Activated T-helper 17 cell treated with anti-CD3 and anti-CD28 coated beads, Interleukin-2, amount 50 U/mL, for 72 hours (primary cell): ENCODE measurements at places on chromosomes 13 and 19.

DNA sequence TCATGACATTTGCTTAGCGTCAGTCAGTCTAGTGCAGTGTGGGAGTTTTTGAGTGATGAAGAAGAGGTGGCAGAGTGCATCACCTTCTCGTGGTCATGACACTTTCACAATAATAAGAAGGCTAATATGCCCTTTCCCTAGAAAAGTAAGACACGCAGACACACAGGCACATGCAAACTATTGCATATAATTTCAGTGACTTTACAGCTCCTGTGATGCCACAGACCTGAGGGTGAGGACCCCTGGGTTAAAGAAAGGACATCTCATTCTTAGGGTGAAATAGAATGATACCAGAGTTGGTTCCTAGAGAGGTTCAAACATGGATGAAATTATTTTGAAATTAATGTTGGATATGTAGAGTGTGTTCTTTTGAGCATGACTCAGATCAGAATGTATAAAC, 300.3 kb downstream of the GPC5 start:
- no peak for ATAC-seq

GRCh38 chr19:58294743-58295374, 10.3 kb upstream of the ERVK3-1 start:
- no peak for ATAC-seq

GRCh38 chr19:49539192-49539952, 11.6 kb downstream of the RCN3 start:
- ATAC-seq = no peak

DNA sequence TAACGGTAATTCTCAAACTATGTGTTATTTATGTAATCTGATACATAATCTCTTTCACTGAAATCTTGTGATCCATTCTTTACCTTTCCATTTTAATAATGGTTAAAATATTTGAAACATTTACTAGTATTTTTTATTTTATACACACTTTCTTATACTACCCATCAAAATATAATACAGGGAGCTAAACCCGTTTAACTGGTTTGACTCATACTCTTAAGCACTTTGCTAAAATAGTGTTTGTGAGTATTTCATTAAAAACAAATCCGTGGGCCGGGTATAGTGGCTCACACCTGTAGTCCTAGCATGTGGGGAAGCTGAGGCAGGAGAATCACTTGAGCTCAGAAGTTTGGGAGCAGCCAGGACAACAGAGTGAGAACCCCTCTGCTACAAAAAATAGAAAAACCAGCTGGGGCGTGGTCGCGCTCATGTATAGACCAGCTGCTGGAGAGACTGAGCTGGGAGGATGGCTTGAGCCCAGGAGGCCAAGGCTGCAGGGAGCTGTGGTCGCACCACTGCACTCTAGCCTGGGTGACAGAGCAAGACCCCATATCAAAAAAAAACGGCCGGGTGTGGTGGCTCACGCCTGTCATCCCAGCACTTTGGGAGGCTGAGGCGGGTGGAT, 43.8 kb upstream of the DCUN1D2 start:
- no peak for ATAC-seq

DNA sequence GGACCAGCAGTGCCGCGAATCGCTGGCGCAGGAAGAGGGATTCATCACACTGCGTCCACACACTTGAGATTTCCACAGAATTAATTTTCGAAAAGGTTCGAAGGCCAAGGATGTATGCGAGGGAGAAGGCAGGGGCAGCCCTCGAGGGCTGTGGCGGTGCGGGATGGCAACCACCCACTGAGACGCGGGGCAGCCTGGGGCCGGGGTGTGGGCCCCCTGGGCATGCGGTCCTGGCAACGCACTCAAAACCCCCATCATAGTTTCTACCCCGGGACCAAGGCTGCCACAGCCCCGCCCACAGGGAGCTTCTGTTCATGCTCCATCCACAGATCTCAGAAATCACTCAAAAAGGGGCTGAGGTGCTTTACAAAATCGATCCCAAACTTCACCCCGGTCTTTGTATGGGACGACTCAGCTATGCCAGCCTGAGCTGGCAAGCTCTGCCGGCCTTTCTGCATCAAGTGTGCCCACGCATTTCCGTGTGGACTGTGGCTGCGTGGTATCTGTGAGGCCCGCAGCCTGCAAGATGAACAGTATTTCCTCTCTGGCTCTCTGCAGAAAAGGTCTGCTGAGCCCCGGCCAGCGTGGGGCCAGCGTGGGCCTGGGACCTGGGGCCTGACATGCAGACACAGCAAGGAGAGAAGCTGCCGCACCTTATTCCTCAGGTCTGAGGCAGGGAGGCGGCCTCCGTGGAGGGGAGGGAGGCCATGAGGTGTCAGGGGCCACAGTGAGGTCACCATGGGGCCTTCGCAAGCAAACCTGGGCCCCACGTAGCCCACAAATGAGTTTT, 19.2 kb downstream of the ZNF787 start:
- ATAC-seq = no peak

DNA sequence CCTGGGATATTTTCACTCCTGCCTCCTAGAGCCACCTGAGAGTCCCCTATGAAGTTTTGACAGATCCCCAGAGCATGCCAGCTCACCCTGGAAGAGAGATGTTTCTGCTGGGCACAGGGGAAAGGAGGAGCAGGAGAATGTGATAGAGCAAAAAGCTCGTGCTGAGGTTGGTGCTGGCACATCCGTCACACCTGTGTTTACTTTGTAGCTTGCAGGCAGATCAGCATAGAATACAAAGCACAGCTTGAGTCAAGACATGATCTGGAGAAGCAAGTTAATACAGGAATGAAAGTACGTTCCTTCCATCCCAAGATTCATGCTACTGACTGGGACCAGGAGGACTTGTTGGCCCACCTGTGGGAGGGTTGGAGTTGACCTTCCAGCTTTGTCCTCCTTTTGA, 46.1 kb downstream of the HSPH1 start:
- ATAC-seq = no peak
